ENCODE measurements at places on chromosomes 13 and 19. TPM values are rescaled to one million over a fixed set of nuclear protein-coding genes. Genes with fewer than 3 reads are reported as not detected.

DNA sequence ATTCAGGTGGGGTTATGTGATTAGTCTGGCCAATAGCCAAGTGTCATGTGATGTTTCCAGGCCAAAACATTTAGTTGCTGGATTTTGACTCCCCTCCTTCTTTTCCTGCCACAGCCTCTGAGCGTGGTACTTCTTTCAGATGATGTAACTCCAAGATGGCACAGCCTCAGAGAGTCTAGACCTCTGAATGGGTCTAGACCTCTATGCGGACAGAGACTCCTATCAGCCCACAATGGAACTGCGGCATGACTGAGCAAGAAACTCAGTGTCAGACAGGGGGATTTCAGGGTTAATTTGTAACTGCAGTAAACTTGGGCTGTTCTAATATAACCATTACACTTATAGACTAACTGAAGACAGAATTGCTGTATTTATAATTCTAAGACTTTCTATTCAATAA is 42.6 kb upstream of the ZDHHC20 start:
- no peak for DNase-seq

GRCh38 chr19:38670921-38671398 is 23.5 kb downstream of the ACTN4 start:
- DNase-seq: no peak

DNA sequence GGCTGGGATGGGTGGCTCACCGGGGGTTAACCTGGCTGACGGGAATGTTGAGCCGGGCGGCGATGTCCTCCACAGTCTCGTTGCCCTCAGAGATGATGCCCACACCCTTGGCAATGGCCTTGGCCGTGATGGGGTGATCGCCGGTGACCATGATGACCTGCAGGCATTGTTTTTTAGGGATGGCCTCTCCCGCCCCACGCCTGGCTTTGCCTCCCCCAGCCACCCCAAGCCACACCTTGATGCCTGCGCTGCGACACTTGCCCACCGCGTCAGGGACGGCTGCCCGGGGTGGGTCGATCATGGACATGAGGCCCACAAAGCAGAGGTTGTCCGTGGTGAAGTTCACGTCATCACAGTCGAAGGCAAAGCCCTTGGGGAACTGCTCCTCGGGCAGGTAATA is 16.1 kb downstream of the ATP1A3 start:
- DNase-seq: no peak

DNA sequence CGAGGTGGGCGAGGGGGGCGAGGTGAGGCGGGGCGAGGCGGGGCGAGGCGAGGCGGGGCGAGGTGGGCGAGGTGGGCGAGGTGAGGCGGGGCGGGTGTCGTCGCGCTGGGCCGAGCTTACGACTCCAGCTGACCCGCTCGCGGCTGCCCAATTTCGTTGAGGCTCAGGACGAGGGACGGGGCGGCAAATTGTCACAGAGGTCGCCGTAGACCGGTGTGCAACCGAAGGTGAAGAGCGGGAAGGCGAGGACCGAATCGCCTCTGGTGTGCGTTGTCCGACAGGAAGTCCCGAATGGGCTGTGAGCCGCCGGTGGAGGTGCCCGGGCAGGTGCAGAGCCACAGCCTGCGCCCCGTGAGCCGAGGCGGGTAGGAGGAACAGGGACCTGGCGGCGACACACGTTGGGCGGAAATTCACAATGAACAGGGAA is at the start of gene LACC1:
Gene LACC1, plus strand, starts transcription at position 150 of the 427 bp plus-strand sequence. CDS start 1,082 bp downstream, outside the sequence.
- no peak for DNase-seq

GRCh38 chr19:3983936-3984583 is 1.2 kb downstream of the EEF2 start:
- no peak for DNase-seq

DNA sequence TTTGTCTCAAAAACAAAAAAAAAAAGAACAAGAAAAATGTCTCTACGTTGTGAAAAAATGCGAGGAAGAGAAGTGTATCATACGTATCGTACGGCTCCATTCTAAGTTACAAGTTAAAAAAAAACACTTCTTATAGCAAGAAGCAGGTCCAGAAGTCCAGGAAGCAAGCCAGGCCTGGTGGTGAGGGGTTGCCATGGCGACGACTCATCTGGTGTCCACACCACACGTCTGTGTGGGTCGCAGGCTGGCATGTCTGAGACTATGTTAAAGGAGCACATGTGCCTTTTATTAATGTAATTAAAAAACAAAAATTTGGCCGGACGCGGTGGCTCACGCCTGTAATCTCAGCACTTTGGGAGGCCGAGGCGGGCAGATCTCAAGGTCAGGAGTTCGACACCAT is 5.9 kb downstream of the MED16 start:
- no peak for DNase-seq

DNA sequence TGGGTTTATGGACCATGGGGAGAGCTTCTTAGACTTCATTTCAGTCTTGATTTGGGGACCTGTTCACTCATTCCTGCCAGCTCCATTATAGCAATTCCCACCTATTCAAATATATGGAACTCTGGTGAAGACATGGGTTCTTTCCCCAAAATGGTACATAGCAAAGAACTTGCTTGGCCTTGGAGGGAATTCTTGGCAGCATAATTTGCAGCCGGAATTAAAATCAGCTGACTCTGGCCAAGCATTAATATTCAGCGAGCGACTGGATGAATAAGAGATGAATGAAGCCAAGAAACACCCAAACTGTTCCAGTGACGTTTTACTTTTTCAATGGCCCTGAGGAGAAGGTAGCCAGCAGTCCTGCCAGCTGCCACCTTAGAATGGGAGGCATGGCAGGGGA is 88.4 kb upstream of the SOX1 start:
- DNase-seq: no peak

GRCh38 chr13:107649079-107649478 is 566.3 kb downstream of the LIG4 start:
- no peak for DNase-seq

DNA sequence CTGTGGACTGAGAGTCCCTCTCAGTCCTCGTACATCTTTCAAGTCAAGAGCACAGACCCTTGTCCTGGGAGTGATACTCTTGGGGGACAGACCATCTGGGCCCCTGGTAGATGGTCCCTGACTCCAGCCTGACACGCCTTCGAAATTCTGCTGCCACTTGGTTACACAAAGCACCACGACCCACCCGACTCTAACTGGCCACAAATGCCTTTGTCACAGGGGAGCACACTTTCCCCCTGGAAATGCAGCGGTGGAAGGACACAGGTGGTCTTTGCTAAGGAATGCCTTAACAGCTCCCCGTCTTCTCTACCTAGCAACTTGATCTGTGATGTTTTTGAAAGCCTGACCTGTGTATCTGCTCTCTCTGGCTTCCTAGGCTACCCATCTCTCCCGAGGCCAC is 13.8 kb upstream of the DHRS12 start:
- DNase-seq: no peak

DNA sequence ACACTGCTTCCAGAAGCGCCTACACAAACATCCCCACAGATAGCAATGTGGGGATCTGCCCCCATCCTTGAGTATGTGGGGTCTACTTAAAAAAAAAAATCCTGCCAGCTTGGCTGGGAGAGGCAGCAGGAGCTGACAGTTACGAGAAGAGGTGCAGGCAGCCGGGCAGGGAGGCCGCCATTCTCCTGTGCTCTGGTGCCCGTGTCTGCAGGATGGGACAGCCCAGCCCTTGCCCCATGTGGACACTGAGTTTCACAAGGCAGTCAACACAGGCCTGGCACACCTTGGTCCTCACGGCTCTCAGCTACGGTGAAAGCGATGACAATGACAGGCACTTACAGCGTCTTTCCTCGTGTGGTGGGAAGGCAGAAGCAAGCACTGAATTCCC is 24.0 kb downstream of the MPND start:
- DNase-seq: no peak

GRCh38 chr13:99162567-99163361 is 37.9 kb upstream of the UBAC2 start:
- DNase-seq: no peak

ARHGEF18 gene
- 14.5 TPM for polyA plus RNA-seq

SLC7A10 gene
- polyA plus RNA-seq: 8.0 TPM

ZNF730 gene
- 3.0 TPM for polyA plus RNA-seq

TYROBP gene
- polyA plus RNA-seq: 14.7 TPM

ZNF223 gene
- polyA plus RNA-seq: 4.7 TPM

Measured in forelimb muscle (tissue), 1 donor.